ENCODE measurements at places on chromosomes 5 and 9.

GRCh38 chr5:176676361-176676824, 29.1 kb downstream of the TSPAN17 start:
- no peak for DNase-seq

DNA sequence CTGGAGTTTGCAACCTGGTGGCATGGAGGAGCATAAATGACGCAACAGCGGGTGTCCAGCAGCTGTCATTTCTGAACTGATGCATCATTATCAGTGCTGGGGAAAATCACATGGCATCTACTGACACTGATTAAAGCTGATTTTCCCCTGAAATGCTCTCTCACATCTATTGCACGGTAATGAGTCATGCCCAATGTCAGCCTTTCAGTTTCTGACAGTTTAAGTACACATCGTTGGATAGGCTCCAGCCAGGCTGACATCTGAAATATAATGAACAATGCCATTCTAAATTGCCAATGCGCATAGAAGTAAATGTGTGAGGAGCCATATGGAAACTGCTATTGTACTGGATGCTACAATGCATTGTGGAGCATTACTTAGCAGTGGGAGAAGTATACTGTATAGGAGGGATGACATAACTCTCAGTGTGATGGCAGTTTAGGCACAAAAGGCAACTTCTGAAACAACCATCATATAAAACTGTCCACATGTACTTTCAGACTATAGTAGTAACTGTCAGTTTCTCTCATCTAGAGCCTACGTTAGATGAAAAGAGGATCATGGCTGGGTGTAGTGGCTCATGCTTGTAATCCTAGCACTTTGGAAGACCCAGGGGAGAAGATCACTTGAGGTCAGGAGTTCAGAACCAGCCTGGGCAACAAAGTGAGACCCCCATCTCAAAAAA, 389.3 kb upstream of the DMAC1 start:
- no peak for DNase-seq

GRCh38 chr5:35745660-35746059, 111.0 kb upstream of the IL7R start:
- DNase-seq: no peak

DNA sequence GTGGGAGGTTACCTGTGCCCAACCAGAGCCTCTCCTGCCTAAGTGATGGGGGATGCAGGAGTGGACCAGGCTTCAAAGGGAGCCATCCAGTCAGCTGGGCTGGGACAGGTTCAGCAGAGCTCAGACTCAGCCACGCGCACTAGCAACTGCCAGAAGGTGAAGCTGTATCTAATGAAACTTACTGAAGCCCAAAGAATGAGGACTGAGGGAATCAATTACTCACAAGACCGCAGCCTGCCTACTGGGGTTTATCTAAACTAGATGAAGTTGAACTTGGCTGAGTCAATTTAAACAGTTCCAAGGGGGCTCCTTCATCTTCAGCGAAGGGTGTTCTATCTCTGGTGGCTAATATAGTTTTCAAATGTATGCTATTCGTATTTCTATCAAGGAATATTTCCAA, 11.4 kb downstream of the HAND1 start:
- no peak for DNase-seq

- no peak for DNase-seq
Observed at GRCh38 chr5:135055396-135055795, 21.4 kb upstream of the PITX1 start.

DNA sequence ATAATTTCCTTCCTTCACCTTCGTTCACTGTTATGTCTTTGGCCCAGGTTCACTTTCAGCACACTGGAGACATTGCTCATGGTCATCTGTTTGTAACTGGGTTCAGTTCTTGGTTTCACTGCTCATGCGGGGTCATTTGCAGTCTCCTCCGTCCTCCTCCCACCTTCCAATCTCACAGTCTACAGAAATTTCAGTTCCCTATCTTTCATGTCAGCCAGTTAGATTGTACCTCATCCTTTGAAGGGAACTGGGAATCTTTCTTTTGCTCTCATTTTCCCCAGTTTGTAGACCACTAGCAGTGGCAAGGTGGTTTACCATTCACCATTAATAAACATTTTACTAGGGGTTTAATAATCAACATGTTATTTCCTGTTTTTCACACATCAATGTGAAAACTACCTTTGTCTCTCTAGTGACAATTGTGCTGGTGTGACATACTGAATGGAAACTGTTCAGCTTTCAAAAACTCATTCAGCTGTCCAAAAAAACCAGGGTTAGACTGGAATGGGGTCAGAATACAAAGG, 100.9 kb upstream of the IL6ST start:
- DNase-seq: no peak

DNA sequence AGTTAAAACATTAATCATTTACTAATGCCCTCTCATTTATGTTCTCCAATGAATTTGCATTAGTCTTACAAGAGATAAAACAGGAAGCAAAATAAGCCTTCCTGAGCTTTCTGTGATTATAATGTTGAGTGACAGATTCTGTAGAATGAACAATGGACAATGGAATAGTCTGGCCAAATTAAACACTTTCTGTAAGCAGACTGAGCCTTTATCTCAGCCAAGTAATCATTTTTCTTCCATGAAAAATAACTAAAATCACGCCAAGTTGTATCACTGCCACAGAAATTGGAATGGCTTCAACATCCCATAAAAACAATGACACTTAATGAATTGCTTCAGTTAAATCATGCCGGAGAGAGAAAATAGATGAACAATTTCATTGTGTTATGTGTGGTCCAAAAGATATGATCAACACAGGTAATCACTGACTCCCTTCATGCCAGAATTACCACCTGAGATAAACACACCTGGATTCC, 63.0 kb downstream of the TSSK1B start:
- DNase-seq: no peak

DNA sequence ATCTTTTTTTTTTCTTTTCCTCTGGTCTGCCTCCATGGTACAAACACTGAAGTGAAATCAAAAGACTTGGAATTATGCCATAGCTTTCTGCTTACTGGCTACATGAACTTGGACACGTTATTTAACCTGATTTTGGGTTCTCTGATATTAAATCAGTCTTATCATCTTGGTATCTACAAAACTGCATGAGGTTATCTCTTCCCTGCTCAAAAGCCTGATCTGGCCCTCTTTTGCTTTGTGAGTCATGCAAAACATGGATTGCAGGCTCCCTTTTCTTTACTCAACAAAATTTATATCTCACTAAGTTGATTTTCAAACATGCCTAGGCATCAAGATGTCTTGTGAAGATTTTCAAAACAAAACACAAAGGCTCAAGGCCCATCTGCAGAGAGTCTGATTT, 45.9 kb upstream of the FST start:
- no peak for DNase-seq

DNA sequence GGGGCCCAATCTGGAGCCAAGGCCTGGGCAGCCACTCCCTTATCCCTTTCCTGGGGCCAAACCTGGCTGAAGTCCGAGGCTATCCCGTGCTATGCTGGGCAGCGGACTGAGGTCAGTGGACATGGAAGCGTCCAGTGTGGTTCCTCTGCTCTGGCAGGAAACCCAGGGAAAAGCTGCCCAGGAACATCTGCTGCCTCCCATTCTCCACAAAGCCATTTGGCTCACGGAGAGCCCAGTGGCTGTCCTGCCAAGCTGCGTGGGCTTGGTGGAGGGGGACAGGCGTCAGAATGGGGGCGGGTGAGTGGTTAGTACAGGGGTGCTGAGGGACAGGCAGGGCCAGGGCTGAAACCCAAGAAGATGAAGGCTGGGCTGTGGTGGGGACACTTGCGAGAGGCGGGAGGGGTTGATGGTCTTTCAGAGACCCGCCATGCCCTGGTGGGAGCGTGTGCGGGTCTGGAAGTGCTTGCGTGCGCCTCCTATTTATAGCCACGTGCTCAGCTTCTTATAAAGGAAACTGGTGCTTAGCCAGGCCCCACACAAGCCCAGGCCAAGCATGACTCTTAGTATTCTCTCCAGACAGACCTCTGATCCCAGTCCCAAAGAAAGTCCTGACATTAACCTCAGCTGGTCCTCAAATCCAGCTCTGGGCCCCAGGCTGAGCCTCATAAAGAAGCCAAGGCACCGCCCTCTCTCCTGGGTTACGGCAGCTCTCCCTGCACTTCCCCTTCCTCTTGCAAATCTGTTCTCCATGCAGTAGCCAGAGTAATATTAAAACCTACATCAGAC, 9.4 kb upstream of the SLC6A7 start:
- peak; percentile 82 for DNase-seq

DNA sequence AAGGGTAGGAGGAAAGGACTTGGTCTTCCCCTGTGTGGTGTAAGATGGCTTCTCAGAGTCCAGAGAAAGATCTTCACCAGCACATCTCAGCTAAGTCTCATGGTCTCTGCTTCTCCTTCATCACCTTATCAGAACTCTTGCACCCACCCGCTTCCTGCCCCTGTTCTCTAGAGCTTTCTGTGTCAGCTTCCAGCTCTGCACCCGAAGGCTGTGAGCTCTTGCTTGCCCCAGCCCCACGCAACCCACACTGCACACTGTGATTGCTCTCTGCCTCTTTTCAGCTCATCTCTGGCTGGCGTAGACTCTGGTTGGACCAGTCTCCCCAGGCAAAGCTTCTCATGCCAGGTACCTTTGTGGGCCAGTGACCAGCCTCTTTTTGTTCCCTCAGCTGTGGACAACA, 93.2 kb upstream of the RAPGEF1 start:
- DNase-seq: no peak

- DNase-seq: no peak
Observed at GRCh38 chr5:16260000-16260399, 80.4 kb upstream of the MARCHF11 start.

- no peak for DNase-seq
Observed at GRCh38 chr5:32526810-32527209, 58.5 kb upstream of the SUB1 start.

- DNase-seq: no peak
Observed at GRCh38 chr9:37564916-37565315, 11.3 kb downstream of the FBXO10 start.

DNA sequence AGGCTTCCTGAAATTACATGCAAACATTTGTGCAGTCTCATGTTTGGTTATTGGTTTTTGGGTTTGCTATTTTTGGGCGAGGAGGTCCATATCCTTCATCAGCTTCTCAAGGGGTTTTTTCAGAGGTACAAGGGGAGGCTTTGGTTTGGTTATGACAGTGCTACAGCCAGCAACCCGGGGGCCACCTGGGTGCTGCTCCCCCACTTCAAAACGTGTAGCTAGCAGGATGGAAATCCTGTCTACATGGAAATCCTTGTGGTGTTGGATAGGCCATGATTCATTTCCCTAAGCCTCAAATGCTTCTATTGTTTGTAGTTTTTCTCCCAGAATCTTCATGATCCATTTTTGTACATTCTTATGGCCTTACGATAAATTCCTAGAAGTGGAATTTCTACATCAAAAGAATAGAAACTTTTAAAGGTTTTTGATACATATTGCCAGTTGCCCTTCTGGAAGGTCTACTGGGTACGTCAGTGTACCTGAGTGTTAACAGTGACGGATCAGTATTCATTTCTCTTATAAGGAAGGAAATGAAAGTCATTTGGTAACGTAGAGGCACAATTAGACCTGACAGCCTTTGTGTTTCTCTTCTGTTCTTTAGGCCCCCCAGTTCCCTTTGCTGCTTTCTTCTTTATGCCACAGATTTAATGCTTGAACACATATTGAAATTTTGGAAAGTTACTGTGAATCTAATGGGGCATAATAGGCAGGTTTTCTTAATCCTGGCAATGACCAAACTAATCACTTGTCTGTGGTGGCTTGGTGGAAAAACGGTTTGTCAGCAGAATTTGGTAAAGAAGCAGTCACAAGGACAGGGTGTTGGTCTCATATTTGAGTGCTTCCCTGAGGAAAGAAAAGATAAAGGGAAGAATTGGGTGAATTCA, 69.7 kb upstream of the ABL1 start:
- DNase-seq: no peak

DNA sequence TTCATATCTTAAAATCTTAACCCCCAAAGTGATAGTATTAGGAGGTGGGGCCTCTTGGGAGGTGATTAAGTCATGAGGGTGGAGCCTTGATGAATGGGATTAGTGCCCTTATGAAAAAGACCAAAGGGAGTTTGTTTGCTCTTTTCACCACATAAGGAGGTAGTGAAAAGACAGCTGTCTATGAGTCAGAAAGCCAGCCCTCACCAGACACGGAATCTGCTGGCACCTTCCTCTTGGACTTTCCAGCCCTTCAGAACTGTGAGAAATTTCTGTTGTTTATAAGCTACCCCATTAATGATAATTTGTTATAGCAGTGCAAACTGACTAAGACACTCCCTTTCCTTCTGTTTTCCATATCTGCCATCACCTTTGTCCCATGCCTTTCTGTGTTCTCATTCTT, 20.8 kb downstream of the IFNB1 start:
- no peak for DNase-seq

- DNase-seq: no peak
Observed at GRCh38 chr5:109485030-109485429, 75.3 kb upstream of the PJA2 start.

GRCh38 chr5:168120401-168121137, 170.9 kb upstream of the WWC1 start:
- DNase-seq: no peak

GRCh38 chr9:120480707-120481106, 99.3 kb downstream of the CDK5RAP2 start:
- no peak for DNase-seq

DNA sequence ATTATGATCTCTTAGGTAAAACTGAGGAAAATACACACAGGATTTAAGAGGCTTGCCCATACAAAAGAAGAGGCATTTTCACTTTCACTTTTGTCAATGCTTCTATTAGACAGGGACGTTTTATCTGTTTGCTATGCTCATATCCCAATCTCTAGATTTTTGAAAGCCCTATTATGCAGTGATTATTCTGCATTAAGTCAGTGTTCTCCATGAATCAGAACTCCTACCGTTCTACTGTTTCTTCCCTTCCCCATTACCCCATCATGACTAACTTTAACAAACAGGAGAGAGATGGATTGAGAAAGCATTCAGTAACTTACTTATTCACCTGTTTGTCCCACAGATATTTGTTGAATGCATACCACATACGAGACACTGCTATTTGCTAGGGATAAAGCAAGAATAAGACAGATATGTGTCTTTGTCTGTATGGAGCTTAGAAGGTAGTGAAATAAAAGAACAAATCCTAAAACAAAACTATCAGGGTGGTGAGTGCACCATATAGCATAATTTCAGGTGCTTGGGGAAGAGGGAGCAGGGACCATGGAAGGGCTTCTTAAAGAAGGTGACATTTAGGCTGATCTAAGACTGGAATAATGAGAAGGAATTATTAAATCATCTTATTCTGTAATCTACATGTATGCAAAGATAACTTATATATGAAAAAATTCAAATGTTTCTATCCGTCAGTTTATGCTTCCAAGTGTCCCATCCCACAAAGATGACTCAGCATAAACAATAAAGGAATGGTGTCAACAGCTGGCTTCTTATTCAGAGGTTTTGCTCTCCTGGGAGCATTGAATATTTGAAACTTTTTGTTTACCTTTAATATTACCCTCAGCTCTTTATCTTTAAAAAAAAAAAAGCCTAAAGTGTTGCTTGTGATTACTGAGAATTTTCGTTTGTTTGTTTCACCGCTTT, 328.1 kb downstream of the HINT1 start:
- no peak for DNase-seq

DNA sequence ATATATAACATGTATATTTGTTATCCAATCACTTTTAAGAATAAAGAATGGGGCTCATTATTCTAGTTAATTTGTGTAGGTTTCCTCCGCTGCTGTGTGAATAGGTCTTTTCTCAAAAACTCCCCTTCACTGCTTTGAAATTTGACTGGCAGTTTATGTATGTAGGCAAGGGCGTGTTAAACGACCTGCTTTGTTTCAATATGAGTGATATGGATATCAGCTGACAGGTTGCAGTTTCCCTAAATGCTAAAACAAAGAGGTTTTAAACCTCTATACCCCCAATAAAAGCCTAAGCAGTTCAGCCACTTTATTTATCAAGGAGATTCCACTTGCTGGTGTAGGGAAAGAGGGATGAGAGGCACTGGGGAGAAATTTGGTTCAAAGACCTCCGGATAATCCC, 159.6 kb downstream of the TMEM167A start:
- no peak for DNase-seq

GRCh38 chr5:1497242-1497777, 26.4 kb downstream of the LPCAT1 start:
- no peak for DNase-seq
